Activated CD4-positive, alpha-beta memory T cell treated with anti-CD3 and anti-CD28 coated beads for 36 hours (primary cell): ENCODE measurements at places on chromosomes 6 and 20. TPM values are rescaled to one million over a fixed set of nuclear protein-coding genes. Genes with fewer than 3 reads are reported as not detected.
A peak's percentile ranks its signal among the peaks of the same experiment; 100 is the strongest.

GRCh38 chr6:33904050-33904746 is 100.4 kb upstream of the MLN start:
- no peaks in the 10 kb centered on the region for H3K27me3 ChIP-seq
- H3K27ac ChIP-seq, result peak overlapping the region; percentile 74
- peak; percentile 89 for DNase-seq
- peak overlapping the region; percentile 21 for H3K4me3 ChIP-seq
- no peaks in the 10 kb centered on the region for H3K36me3 ChIP-seq

DNA sequence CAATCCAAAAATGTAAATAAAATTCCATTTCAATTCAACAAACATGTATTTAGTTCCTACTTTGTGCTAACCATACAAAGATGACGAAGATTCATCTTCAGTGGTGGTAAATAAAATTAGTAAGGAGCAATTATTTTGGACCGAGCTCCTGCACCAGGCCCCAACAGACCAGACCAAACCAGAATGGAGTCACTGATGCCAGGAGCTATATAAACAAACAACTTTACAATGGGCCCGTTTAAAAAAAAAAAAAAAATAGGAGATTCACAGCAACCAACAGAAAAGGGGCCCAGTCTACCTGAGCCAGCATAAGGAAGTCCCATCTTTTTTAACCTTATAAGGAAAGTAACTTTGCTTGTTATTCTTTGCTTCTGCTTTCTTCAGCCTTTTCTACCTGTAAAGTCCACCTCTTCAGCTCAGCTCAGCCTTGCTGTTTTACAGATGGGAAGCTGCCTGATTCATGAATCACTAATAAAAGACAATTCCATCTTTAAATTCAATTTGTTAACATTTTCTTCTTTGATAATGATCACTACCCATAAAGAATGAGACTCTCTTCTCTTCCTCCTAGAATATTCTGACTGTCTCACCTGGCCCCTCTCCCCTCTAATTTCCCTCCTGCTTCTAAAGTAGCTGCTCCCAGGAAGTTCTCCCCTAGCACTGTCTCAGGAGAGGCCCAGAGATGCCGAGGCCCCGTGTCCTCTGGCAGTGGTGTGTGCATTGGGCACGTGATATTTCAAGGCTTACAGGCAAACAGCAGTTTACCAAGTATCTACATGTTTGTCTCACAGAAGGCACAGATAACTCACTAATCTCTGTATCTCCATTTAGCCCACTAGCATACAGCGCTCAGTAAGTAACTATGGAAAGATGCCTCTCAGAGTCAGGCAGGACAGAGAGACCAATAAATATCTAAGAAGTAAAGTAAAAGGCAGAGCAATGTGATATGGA is 8.4 kb downstream of the MBOAT1 start:
- no peak overlapping the region for H3K4me3 ChIP-seq
- peak overlapping the region; percentile 36 for H3K27ac ChIP-seq
- no peaks in the 10 kb centered on the region for H3K36me3 ChIP-seq
- no peak for DNase-seq
- H3K27me3 ChIP-seq, result no peaks in the 10 kb centered on the region

GRCh38 chr6:166830185-166830890 is 126.0 kb downstream of the RNASET2 start:
- peak overlapping the region; percentile 58 for H3K27ac ChIP-seq
- H3K4me3 ChIP-seq, result no peak overlapping the region
- peaks cover 17% of the 10 kb centered on the region for H3K4me1 ChIP-seq
- H3K27me3 ChIP-seq, result no peaks in the 10 kb centered on the region
- peak; percentile 68 for DNase-seq

DNA sequence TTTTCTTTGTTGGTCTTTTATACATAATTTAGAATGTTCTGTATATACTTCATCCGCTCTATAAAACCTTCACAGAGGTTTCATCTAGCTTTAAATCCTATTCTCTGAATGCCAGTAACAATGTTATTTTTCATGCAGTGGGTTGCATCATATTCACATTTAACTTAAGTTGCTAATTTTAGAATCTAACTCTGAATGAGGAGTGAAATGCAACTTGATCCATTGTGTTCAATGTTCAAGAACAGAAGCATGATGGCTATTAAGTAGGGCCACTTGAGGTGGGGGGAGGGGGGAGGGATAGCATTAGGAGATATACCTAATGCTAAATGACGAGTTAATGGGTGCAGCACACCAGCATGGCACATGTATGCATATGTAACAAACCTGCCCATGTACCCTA is 224.5 kb downstream of the NKAIN2 start:
- no peak for DNase-seq
- H3K4me3 ChIP-seq, result no peak overlapping the region
- H3K27me3 ChIP-seq, result no peaks in the 10 kb centered on the region
- H3K27ac ChIP-seq, result no peak overlapping the region
- H3K4me1 ChIP-seq, result no peaks in the 10 kb centered on the region

The PRKN gene
- total RNA-seq, result 0.82 TPM

- no peaks in the 10 kb centered on the region for H3K4me1 ChIP-seq
- H3K27ac ChIP-seq, result no peak overlapping the region
- no peak overlapping the region for H3K4me3 ChIP-seq
- no peaks in the 10 kb centered on the region for H3K27me3 ChIP-seq
- DNase-seq, result no peak
Observed at GRCh38 chr6:113570161-113570560, 287.0 kb upstream of the MARCKS start.

The SLC26A8 gene
- total RNA-seq, result not detected

The MYLK2 gene
- total RNA-seq, result 0.43 TPM

The SLC13A3 gene
- total RNA-seq, result 0.10 TPM

The CST2 gene
- not detected for total RNA-seq

The CLVS2 gene
- total RNA-seq, result not detected

- no peaks in the 10 kb centered on the region for H3K4me1 ChIP-seq
- H3K4me3 ChIP-seq, result no peak overlapping the region
Observed at GRCh38 chr20:25188218-25188617, 7.3 kb upstream of the ENTPD6 start.

DNA sequence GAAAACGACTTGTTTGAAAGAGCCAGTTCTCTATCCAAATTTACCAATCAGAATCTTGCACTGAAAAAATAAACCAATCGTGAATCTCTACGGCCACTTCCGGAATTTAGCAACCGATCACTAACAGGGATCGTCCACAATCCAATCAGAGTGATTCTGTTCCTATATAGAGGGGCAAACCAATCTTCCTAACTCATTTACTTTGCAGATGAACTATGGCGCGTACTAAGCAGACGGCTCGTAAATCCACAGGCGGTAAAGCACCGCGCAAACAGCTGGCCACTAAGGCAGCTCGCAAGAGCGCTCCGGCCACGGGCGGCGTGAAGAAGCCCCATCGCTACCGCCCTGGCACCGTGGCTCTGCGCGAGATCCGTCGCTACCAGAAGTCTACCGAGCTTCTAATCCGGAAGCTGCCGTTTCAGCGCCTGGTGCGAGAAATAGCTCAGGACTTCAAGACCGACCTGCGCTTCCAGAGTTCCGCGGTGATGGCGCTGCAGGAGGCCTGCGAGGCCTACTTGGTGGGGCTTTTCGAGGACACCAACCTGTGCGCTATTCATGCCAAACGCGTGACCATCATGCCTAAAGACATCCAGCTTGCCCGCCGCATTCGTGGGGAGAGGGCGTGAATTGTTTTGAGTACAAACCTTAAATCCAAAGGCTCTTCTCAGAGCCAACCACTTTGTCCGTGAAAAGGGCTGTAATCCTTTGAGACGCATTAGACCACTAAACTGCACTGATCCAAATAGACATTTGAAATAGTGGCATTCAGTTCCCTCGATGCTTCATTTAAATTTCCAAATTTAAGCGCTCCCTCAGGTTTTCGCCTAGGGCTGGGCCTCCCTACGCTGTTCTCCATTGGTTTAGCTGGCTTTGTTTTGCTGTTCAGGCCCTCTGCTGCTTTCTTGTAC is 138.0 kb downstream of the HFE start:
- H3K4me1 ChIP-seq, result peaks cover 16% of the 10 kb centered on the region
- no peak overlapping the region for H3K4me3 ChIP-seq

- no peak overlapping the region for H3K4me3 ChIP-seq
- H3K27me3 ChIP-seq, result peaks cover 3% of the 10 kb centered on the region
- no peaks in the 10 kb centered on the region for H3K4me1 ChIP-seq
Observed at GRCh38 chr6:40634429-40634828, 47.3 kb upstream of the LRFN2 start.

The SEMG1 gene
- total RNA-seq, result not detected

The TRIM31 gene
- not detected for total RNA-seq

DNA sequence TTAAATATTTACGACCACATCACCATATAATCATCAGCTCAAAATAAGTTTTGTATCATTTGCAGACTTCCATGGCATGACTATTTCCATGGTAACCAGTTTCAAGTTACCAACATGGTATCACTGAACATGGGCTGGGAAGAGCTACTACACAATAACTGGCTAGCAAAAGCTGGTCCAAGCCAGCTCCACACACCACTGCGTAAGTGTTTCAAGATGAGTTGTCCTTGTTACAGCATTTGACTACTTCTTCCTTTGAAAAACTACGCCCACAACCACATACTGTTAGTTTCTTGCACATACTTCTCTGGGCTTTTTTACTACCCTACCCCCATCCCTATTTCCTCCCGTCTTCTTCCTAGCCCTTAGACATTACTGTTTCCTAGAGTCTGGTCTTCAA is 8.5 kb downstream of the CD164 start:
- H3K27ac ChIP-seq, result peak overlapping the region; percentile 99
- peaks cover 75% of the 10 kb centered on the region for H3K4me1 ChIP-seq
- no peaks in the 10 kb centered on the region for H3K27me3 ChIP-seq
- H3K36me3 ChIP-seq, result peaks cover 70% of the 10 kb centered on the region
- peak overlapping the region; percentile 63 for H3K4me3 ChIP-seq

DNA sequence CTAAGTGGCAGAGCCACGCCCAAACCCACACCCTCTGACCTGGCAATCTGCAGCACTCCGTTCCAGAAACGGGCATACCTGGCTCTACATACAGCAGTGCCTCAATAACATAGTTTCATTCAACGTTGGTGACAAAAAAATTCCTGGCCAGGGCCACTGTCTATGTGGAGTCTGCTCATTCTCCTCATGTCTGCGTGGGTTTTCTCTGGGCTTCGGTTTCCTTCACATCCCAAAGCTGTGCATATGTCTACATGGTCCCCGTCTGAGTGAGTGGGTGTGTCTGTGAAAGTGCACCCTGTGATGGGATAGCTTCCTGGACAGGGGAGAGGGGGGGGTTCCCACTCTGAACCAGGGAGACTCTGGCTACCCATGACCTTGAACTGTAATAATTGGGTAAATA is 2.1 kb downstream of the KIAA0319 start:
- H3K27me3 ChIP-seq, result peaks cover 17% of the 10 kb centered on the region
- peaks cover 16% of the 10 kb centered on the region for H3K4me1 ChIP-seq
- no peak overlapping the region for H3K4me3 ChIP-seq
- H3K36me3 ChIP-seq, result no peaks in the 10 kb centered on the region
- H3K27ac ChIP-seq, result no peak overlapping the region
- DNase-seq, result no peak

The MUC22 gene
- total RNA-seq, result not detected

The RAB44 gene
- total RNA-seq, result 0.05 TPM

The MAFB gene
- total RNA-seq, result not detected

DNA sequence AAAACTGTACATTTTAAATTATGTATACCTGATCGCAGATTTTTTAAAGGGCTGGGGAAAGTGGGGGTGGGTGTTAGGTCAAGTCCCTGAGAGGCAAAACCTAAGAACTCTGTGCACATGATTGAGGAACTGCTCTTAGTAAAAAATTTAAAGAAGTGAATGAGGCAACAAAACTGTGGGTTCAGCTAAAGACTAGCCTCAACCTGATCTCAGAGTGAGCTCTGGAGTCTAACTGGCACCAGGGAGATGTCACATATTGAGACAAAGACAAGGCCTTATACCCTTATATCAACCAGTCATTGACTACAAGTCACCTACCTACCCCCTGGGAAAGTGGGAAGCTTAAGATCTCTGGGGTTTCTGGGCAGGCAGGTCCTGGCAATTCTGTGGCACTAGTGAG is 27.4 kb upstream of the RUNX2 start:
- H3K27ac ChIP-seq, result no peak overlapping the region
- DNase-seq, result no peak
- no peaks in the 10 kb centered on the region for H3K27me3 ChIP-seq
- no peak overlapping the region for H3K4me3 ChIP-seq
